Ureter (tissue), 1 donor: ENCODE measurements at places on chromosomes 16 and 17. TPM values are rescaled to one million over a fixed set of nuclear protein-coding genes. Genes with fewer than 3 reads are reported as not detected.

RSPRY1 gene
- total RNA-seq = 44.7 TPM

TEKT3 gene
- 0.86 TPM for total RNA-seq

DNA sequence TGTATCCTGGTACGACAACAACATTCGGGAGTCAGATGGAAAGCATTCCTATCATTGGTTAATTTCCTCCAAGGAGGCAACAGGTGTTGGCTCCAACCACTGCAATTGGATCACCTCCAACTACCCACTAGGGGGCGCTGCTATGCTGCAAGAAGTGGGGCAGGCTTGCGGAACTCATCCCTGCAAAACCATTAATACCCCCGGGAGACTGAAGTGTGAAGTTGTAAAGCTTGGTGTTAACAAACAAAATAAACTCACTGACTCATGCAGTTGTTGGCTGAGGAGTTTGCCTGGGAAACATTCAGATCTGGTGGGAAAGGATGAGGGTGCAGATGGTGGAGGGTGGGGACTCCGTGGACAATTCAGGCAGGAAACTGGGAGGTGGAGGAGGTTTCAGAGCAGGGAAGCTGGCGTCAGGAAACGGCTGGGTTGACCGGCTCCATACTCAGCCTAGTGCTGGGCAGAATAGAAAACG, 84.9 kb downstream of the HS3ST2 start:
- peak; percentile 57 for DNase-seq

DNA sequence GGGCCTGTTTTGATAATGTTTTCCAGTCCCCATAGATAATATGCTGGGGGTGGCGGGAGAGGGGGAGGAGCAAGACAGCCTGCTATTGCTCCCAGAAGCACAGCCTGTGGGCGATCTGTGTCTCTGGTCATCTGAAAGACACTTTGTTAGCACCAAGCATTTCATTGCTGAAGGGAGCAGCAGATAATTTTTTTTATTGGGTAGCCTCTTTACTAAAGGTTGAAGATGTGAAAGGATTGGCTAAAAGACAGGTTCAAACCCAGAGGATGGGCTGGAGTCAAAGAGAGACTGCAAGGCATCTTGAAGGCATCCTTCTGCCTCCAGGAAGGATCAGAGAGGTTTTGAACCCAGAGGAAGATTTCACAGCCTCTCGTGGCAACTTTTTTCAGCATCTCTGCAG, 60.6 kb downstream of the C17orf67 start:
- DNase-seq = no peak

- DNase-seq = no peak
Measured at GRCh38 chr16:22296225-22297113, 740 bp upstream of the POLR3E start.
